ENCODE measurements at places on chromosomes 16 and 17.

DNA sequence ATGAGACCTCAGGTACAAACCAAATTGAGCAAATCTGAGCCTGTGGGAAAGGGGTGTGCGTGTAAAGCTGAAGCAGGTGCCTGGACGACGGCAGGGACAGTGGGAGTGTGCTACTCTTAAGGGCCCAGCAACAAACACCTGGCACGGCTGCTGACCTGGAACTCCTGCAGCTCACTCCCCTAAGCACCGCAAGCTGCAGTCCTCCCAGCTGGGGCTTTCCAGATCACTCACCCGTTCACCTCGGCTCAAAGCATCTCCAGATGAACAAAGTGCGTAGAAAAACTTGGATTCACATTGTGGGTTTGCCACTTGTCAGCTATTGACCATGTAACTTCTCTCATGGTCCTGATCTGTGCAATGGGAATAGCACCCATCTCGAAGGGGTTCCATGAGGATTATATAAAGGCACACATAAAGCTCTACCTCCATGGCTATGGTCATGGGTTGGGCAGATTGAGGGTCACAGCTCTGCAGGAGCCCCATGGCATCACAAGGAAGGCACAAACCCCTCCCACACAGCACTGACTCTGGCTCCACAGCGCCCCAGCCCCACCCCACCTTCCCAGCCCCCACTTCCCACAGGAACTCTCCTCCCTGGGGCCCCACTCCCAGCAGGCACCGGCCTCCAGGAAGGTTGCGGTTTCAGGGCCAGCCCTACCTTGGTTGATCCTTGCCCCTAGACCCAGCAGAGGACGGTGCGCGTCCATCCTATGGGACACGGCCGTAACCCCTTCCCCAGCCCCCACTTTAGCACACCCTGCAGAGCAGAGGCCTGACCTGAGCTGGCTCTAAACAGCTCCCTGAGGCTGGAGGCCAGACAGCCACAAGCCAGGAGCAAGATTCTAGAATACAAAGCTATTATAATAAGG, 21.9 kb downstream of the ST3GAL2 start:
- DNase-seq = no peak

DNA sequence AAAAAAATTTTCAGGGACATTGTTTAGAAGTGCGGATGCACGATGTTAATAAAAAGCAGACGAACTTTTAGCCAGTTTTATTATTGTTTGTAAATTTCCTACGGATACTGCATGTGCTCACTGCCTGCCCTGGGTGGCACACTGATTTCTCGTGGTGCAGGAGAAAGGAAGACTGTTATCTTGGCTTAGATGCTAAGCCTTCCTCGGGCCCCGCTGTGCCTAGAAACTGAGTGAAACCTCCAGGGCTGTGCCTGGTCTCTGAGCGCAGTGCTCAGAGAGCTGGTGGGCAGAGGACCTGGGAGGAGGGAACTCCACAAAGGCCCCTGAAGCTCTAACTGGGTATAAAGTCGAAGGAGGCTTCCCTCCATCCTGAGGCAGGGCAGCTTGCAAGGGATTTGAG, 35.4 kb upstream of the TNRC6C start:
- no peak for DNase-seq

DNA sequence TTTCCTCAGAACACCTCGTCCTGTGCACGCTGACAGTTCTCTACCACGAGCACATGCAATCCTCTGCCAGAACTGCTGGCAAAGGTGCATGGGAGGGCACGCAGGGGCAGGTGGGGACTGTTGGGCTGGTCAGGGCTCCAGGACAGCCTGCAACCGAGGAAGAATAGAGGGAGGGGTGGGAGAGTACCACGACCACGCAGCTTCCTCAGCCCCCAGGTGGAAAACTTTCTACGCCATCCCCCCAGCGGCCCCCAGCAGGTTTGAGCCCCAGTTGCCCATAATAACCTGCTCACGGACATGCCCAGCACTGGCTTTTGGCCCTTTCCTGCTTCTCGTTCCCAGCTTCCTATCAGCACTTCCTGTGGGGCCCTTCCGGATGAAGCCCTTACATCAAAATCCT, 199.3 kb downstream of the C16orf95 start:
- DNase-seq = no peak

GRCh38 chr17:78530675-78531074, 46.5 kb downstream of the DNAH17 start:
- no peak for DNase-seq

GRCh38 chr17:57705921-57706695, 39.0 kb downstream of the CCDC182 start:
- no peak for DNase-seq

Measured in AG04450 (cell line).